CMK (cell line): ENCODE measurements at places on chromosomes 12 and 14.

DNA sequence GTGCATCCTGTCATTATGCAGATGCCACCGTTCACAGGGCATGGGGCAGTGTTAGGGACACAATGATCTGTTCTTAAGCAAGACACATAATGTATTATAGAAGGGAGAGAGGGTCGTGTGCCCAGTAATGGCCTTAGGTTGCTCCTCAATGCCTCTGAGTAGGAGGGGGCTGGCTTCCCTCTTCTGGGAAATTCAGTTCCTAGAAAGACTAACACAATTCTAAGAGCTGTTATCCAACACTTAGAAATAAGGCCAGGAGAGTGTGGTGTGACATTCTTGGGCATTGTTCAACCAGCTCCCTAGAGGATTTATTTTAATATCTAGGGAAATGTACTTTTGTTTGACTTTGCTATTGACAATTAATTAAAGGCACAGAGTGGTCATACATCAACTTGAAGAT is 118.5 kb downstream of the ADCK1 start:
- DNase-seq: peak; percentile 24

- no peak for DNase-seq
Observed at GRCh38 chr14:75646762-75647161, 13.9 kb downstream of the ERG28 start.

DNA sequence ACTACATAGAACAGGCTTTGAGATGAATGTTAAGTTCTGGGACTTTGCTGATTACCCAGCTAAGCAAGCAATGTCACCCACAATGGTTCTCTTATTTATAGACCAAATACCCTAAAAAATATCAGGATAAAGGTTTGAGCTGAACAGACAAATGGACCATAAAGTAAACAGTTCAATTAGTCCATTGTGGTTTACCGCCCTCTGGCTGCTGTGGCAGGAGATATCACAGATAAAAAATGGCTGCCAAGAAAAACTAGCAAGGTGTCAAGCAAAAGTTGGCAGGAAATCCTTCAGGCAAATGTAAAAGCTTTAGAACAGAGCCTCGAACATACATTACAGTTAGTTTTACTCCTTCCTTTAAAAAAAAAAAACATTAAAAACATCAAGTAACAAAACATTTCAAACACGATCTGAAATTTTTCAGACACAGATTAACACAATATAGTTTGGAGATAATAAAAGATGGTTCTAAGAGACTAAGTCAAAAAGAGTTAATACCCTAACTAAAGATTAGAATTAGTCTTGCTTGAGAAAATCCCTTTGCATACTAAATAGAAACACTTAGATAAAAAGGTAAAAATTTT is 41.3 kb downstream of the MED13L start:
- DNase-seq: no peak

DNA sequence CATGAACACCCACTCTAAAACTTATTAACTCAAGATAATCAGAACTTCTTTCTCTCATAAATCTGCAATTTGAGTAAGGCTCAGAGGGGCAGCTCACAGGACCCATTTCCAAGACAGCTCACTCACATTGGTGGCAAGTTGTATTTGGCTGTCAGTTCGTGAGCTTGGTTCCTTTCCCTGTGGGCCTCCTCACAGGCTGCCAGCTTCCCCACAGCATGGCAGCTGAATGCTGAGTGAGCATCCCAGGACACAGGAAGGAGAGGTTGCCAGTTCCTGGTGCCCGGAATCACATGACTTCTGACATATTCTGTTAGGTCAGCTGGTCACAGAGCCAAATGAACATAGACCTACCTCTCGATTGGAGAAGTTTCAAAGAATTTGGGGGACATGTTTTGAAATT is 116.6 kb upstream of the TMEM233 start:
- DNase-seq: no peak
